ENCODE measurements at places on chromosomes 16 and 17. TPM values are rescaled to one million over a fixed set of nuclear protein-coding genes. Genes with fewer than 3 reads are reported as not detected.
A peak's percentile ranks its signal among the peaks of the same experiment; 100 is the strongest.

DNA sequence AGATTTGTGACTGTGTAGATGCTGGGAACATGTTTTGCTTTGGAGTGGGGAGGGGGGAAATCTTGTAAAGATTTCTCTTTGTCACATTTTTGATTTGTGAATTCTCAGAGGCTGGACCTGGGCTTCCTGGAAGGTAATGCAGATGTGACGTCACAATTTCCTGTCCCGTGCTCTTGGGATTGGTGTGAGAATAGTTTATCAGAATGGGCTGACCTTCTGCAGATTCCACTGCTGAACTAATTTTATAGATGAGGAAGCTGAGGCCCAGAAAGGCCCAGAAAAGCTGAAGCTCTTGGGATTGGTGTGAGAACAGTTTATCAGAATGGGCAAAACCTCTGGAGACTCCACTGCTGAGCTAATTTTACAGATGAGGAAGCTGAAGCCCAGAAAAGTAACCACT lies 34.0 kb downstream of the HS3ST3B1 start:
- no peak for DNase-seq

GRCh38 chr17:79574656-79575055 lies 36.2 kb downstream of the RBFOX3 start:
- peak; percentile 30 for DNase-seq

DNA sequence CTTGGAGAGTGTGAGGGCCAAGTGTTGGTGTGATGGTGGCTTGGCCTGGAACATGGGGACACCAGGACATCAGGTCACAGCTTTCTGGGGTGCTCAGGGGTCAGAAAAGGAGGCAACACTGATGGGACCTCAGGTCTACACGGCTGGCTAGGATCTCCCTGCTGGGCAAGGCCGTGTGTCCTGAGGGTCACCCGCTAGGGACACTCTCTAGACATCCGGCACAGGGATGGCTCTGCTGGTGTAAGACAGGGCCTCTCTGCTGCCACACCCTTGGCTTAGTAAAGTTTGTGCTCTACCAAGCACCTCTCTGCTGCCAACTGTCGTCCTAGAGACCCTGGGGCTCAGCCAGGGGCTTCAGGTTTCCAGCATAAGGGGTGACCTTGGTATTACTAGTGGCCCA lies 16.3 kb downstream of the SLC13A5 start:
- peak; percentile 53 for DNase-seq

DNA sequence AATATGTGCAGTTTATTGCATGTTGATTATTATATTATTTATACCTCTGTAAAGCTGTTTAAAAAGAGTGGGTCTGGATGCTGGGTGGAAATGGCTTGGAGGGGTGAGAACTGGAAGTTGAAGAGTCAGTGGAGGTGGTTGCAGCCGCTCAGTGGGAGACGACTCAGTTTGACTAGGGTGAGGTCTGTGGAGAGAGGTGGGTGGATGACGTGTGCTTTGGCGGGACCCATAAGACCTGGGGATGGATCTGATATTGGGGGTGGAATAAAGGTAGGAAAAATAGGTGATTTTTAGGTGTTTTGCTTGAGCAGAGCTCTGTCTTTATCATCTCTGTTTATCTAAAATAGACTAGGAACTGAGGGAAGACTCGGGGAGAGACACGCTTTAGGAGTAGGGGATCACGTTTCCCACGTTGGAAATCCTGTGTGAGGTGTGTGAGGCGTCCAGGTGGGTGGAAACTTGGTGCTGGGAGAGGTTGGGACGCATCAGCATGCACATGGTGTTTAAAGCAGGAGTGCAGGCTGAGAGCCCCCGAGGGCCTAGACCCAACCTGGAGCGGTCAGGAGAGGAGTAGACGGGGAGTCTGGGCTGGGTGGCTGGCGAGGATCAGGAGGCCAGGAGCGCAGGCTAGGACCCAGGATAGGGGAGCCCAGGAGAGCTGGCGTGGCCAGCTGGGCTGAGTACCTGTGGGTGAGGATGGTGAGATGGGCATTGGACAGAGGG lies 17.2 kb downstream of the NT5M start:
- peak; percentile 81 for DNase-seq

DNA sequence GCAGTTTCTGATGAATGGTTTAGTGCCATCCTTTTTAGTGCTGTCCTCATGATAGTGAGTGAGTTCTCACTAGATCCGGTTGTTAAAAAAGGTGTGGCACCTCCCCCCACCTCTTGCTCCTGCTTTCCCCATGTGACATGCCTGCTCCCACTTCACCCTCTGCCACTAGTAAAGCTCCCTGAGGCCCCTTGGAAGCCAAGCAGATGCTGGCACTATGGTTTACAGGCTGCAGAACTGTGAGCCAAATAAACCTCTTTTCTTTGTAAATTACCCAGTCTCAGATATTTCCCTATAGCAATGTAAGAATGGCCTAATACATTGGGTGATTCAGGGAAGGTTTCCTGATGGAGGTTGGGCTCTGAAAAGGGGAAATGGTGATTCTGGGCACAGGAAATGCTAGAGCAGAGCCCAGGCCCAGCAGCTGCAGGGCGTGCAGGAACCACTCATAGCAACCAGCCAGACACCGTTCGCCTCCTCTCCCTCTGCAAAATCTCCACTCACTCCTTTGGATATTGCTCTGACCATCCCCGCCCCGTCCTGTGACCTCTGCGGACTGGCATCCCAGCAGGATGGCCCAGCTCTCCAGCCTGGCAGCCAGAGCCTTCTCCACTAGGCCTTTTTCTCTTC lies 2.6 kb upstream of the ADORA2B start:
- no peak for DNase-seq

- no peak for DNase-seq
Measured at GRCh38 chr16:50278251-50278650, 11.9 kb downstream of the ADCY7 start.

Gene CSH2
- not detected for total RNA-seq

Gene SULT1A2
- total RNA-seq, result not detected

Gene RAC3
- 32.7 TPM for total RNA-seq

Gene SPATA22
- not detected for total RNA-seq

Measured in chondrocyte (in vitro differentiated cells).